Melanocyte of skin (primary cell): ENCODE measurements at places on chromosomes 2 and 18. TPM values are rescaled to one million over a fixed set of nuclear protein-coding genes. Genes with fewer than 3 reads are reported as not detected.

CPS1 gene
- 26.5 and 36.6 TPM in 2 replicates for total RNA-seq

IL18RAP gene
- total RNA-seq, result not detected in 2 replicates

CRYBA2 gene
- 0.34 and 0.36 TPM in 2 replicates for total RNA-seq

MBD2 gene
- total RNA-seq, result 15.0 and 21.6 TPM in 2 replicates

DLX1 gene
- 1.1 and 1.4 TPM in 2 replicates for total RNA-seq
